ENCODE measurements at places on chromosomes 6 and 20. TPM values are rescaled to one million over a fixed set of nuclear protein-coding genes. Genes with fewer than 3 reads are reported as not detected.

DSP gene
- 127 TPM for total RNA-seq

- DNase-seq, result peak; percentile 72
These were observed at the start of gene AGPAT4 for GRCh38 chr6:161273752-161274487. Gene AGPAT4 (minus strand): TSS chr6:161274061. CDS start chr6:161232213, 41,848 bp downstream.

CLVS2 gene
- total RNA-seq, result not detected

GRCh38 chr6:80940976-80941375 is 811.5 kb downstream of the TENT5A start:
- no peak for DNase-seq

SLC52A3 gene
- total RNA-seq, result 1.3 TPM

MYB gene
- total RNA-seq, result not detected

GRCh38 chr6:9520417-9521151 is 894.3 kb downstream of the TFAP2A start:
- DNase-seq, result no peak

FABP7 gene
- not detected for total RNA-seq

Data from body of pancreas (tissue), 4 donors.